Stomach (tissue), 19 donors: ENCODE measurements at places on chromosomes 16 and 17. TPM values are rescaled to one million over a fixed set of nuclear protein-coding genes. Genes with fewer than 3 reads are reported as not detected.

Gene SYNGR3
- total RNA-seq = 1.7 TPM

Gene KCNH6
- 0.45 TPM for total RNA-seq

Gene SEZ6L2
- 8.4 TPM for total RNA-seq

Gene ACSM5
- not detected for total RNA-seq

Gene WSCD1
- total RNA-seq = 32.7 TPM

Gene USH1G
- total RNA-seq = 0.18 TPM

Gene ARL17A
- 4.9 TPM for total RNA-seq

Gene WFIKKN1
- total RNA-seq = 0.14 TPM

Gene SEPTIN12
- not detected for total RNA-seq

Gene METTL9
- 87.4 TPM for total RNA-seq

Gene PITPNM3
- 15.5 TPM for total RNA-seq

Gene SYNGR2
- total RNA-seq = 68.3 TPM

DNA sequence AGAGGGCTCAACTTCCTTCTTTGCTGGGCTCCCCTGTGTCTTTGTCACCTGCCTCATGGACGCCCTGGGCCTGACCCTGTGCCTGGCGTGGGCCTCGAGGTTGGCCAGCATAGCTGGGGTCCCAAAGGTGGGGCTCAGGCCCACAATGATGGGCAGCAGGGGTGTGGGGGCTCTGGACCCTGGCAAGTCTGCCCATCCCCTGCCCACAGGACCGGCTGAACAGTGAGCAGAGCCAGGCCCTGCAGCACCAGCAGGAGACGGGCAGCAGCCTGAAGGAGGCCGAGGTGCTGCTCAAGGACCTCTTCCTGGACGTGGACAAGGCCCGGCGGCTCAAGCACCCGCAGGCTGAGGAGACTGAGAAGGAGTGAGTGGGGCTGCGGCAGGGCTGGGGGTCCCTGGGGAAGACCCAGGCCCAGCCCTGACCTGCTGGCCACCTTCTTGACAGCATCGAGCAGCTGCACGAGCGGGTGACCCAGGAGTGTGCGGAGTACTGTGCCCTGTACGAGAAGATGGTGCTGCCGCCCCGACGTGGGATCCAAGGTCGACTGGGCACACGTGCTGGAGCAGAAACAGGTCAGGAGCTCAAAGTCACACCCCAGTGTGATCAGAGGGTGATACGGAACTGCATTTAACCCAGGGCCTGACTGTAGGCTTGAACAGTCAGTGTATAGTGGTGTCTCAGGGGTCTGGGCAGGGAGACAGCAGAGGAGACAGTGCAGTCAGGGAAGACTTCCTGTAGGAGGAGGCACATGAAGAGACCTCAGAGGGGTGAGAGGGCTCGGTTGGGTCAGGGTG, 3.8 kb downstream of the EVPLL start:
- DNase-seq = no peak
- H3K4me3 ChIP-seq = no peak overlapping the region
- H3K27me3 ChIP-seq = peaks cover 13% of the 10 kb centered on the region
- no peak overlapping the region for H3K27ac ChIP-seq
- H3K36me3 ChIP-seq = no peaks in the 10 kb centered on the region

GRCh38 chr16:4850211-4850610, 2.9 kb downstream of the UBN1 start:
- peaks cover 17% of the 10 kb centered on the region for H3K36me3 ChIP-seq
- peaks cover 65% of the 10 kb centered on the region for H3K4me1 ChIP-seq
- H3K4me3 ChIP-seq = no peak overlapping the region
- no peaks in the 10 kb centered on the region for H3K27me3 ChIP-seq
- no peak overlapping the region for H3K27ac ChIP-seq

DNA sequence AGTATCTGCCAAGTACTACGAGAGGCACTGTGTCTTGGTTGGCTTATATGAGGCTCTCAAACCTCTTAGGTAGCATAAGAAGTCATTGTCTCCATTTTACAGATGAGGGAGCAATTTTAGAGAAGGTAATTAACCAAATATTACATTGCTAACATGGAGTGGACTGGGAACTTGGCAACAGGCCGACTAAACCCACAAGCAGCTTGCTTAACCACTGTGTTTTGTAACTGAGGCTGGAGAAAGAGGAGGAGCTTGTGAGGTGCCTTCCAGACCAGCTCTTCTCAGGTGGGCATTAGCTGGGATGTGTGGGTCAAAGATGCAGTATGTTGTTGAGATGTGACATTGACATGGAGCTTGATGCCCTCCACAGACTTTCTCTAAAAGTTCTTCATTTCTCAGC, 835.6 kb upstream of the RBFOX1 start:
- H3K27ac ChIP-seq = no peak overlapping the region
- no peaks in the 10 kb centered on the region for H3K4me1 ChIP-seq
- H3K27me3 ChIP-seq = no peaks in the 10 kb centered on the region
- H3K4me3 ChIP-seq = no peak overlapping the region
- no peak for DNase-seq

- DNase-seq = peak; percentile 14
- H3K4me1 ChIP-seq = peaks cover 36% of the 10 kb centered on the region
- no peak overlapping the region for H3K4me3 ChIP-seq
- no peaks in the 10 kb centered on the region for H3K36me3 ChIP-seq
- no peaks in the 10 kb centered on the region for H3K27me3 ChIP-seq
Measured at GRCh38 chr16:67781565-67781921, 24.8 kb downstream of the RANBP10 start.

DNA sequence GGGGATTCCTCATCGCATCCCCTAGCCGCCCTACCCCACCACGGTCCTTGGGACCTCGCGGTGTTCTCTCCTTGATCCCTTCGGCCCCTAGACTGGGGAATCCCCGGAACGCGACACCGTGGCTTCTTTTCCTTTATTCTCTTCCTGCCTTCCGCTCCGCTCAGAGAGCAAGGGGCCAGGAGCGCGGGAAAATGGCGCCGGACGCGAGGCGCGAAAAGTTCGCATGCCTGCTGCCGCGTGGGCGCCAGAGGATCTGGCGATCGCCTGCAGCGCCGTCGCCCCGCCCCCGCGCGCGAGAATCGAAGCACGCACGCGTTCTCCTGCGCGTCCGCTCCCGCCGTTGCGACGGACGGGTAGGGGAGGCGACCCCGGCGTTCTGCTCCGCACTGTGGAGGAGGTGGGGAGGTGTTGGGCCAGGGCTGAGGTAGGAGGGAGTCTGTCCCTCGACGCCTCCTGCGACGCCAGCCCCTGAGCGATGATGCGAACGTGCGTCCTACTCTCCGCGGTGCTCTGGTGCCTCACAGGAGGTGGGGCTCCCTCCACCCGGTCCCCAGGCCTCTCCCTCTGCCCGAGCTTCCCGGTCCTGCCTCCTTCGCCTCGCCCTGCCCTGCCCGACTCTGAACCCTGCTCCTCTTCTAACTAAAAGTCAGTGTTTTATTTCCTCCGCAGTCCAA, at the start of gene ZPBP2:
TSS of gene ZPBP2 (plus strand) at position 323 of the 674 bp plus-strand sequence. CDS start at position 476, 153 bp downstream.
- H3K27me3 ChIP-seq = peaks cover 3% of the 10 kb centered on the region
- H3K4me3 ChIP-seq = peak within 1 kb of the TSS; percentile 7
- H3K4me1 ChIP-seq = peaks cover 23% of the 10 kb centered on the region
- DNase-seq = peak; percentile 46
- peak within 1 kb of the TSS; percentile 19 for H3K27ac ChIP-seq

DNA sequence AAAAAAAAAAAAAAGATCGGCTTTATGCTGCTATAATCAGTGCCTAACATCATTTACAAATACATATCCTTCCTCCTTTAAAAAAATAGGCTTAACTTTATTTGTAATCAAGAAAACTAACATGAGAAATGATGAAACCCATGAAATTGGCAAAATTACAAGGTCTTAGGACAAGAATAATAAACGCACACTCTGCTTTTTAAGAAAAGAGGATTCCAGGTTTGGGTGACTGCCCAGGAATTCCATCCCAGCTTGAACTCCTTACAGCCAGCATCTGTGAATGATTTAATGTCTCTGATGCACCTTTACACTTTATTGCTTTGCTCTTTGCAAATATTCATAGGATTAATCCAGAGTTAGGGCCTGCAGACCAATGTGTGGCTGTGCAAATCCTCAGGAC, 196.0 kb downstream of the CBLN1 start:
- no peak for DNase-seq
- H3K27ac ChIP-seq = no peak overlapping the region
- no peaks in the 10 kb centered on the region for H3K4me1 ChIP-seq
- H3K36me3 ChIP-seq = no peaks in the 10 kb centered on the region

GRCh38 chr16:369866-370436, 387 bp downstream of the MRPL28 start:
- H3K4me3 ChIP-seq = peak overlapping the region; percentile 59
- peaks cover 24% of the 10 kb centered on the region for H3K4me1 ChIP-seq
- peak overlapping the region; percentile 75 for H3K27ac ChIP-seq
- peaks cover 70% of the 10 kb centered on the region for H3K36me3 ChIP-seq
- no peaks in the 10 kb centered on the region for H3K27me3 ChIP-seq
- DNase-seq = peak; percentile 61

- no peak for DNase-seq
- H3K27ac ChIP-seq = no peak overlapping the region
- H3K27me3 ChIP-seq = no peaks in the 10 kb centered on the region
- H3K4me1 ChIP-seq = peaks cover 59% of the 10 kb centered on the region
- H3K36me3 ChIP-seq = no peaks in the 10 kb centered on the region
Measured at GRCh38 chr17:50035421-50035879, 20.5 kb upstream of the ITGA3 start.

GRCh38 chr16:85601730-85602401, 11.3 kb upstream of the GSE1 start:
- peak overlapping the region; percentile 52 for H3K27ac ChIP-seq
- H3K27me3 ChIP-seq = no peaks in the 10 kb centered on the region
- H3K36me3 ChIP-seq = no peaks in the 10 kb centered on the region
- peaks cover 60% of the 10 kb centered on the region for H3K4me1 ChIP-seq

DNA sequence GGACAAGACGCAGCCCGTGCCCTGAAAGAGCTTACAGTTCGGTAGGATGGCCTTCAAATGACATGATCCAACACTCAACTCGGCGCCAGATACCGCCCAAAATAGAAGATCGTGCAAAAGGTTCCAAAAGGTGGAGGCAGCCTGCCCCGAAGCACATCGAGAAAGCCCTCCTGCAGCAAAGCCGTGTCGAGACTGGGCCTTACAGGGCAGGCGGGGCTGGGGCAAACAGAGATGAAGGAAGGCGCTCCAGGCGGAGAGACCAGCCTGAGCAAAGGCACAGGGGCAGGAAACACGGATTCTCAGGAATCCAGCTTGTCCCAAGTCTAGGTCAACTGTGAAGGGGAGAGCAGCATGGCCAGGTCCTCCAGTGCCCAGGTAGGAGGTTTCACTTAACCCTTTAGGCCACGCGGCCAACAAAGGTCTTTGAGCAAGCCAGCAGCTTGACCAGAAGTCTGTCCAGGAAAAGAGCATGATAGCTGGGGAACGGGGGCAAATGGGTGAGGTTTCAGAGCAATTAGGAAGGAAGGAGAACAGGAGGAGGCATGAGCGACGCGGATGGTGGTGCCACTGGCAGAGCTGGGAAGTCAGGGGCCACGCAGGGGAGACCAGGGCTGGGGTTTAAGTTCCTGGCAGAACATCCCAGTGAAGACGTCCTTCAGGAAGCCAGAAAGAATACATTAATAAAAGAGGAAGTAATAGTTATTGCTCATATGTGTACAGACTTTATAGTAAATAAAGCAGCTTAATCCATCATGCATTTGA, 21.2 kb upstream of the EIF1 start:
- peak overlapping the region; percentile 78 for H3K27ac ChIP-seq
- no peaks in the 10 kb centered on the region for H3K27me3 ChIP-seq
- no peak for DNase-seq
- peak overlapping the region; percentile 52 for H3K4me3 ChIP-seq
- H3K4me1 ChIP-seq = peaks cover 22% of the 10 kb centered on the region

- no peaks in the 10 kb centered on the region for H3K36me3 ChIP-seq
- peak; percentile 34 for DNase-seq
- no peaks in the 10 kb centered on the region for H3K27me3 ChIP-seq
- H3K4me3 ChIP-seq = no peak overlapping the region
- H3K27ac ChIP-seq = no peak overlapping the region
Measured at GRCh38 chr17:66580956-66581391, 253.9 kb upstream of the CACNG5 start.

GRCh38 chr17:44348234-44348987, 3.3 kb downstream of the GRN start:
- H3K4me1 ChIP-seq = peaks cover 13% of the 10 kb centered on the region
- H3K27ac ChIP-seq = no peak overlapping the region
- peaks cover 50% of the 10 kb centered on the region for H3K36me3 ChIP-seq
- no peak for DNase-seq
- H3K27me3 ChIP-seq = no peaks in the 10 kb centered on the region

GRCh38 chr16:82892324-82892723, 265.6 kb downstream of the CDH13 start:
- H3K27me3 ChIP-seq = no peaks in the 10 kb centered on the region
- no peak overlapping the region for H3K27ac ChIP-seq
- no peak overlapping the region for H3K4me3 ChIP-seq

- no peaks in the 10 kb centered on the region for H3K27me3 ChIP-seq
- H3K27ac ChIP-seq = peak overlapping the region; percentile 94
- no peaks in the 10 kb centered on the region for H3K36me3 ChIP-seq
- no peak overlapping the region for H3K4me3 ChIP-seq
- peak; percentile 80 for DNase-seq
- peaks cover 57% of the 10 kb centered on the region for H3K4me1 ChIP-seq
Measured at GRCh38 chr17:77287432-77288068, 146.8 kb downstream of the SEC14L1 start.

DNA sequence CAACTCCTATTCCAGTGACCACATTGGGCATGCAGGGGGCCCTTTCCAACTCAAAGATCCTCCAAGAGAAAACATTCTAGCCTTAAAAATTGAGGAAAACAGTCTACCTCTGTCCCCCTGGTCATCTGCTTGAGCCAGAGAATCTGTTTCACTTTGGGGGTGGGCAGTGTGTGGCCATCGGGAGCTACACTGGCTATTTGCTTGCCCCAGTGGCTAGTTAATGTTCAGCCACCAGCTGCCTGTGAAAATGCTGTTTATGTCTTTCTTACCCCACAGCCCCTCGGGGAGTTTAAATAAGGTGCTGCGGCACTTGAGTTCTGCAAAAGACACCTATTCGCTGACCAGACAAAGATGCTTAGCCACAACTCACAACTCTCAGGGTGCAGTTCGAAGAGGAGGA, 43.4 kb downstream of the GNAO1 start:
- H3K27ac ChIP-seq = no peak overlapping the region
- H3K27me3 ChIP-seq = no peaks in the 10 kb centered on the region
- DNase-seq = no peak

GRCh38 chr17:41896726-41897125, 22.0 kb downstream of the ACLY start:
- no peak for DNase-seq
- H3K27ac ChIP-seq = peak overlapping the region; percentile 74
- H3K4me3 ChIP-seq = no peak overlapping the region
- H3K4me1 ChIP-seq = peaks cover 18% of the 10 kb centered on the region

GRCh38 chr16:17138801-17139200, 332.0 kb downstream of the XYLT1 start:
- no peaks in the 10 kb centered on the region for H3K27me3 ChIP-seq
- H3K4me1 ChIP-seq = no peaks in the 10 kb centered on the region
- H3K27ac ChIP-seq = no peak overlapping the region
- peaks cover 73% of the 10 kb centered on the region for H3K36me3 ChIP-seq

GRCh38 chr17:80045703-80046102, 9.3 kb downstream of the CCDC40 start:
- H3K4me1 ChIP-seq = no peaks in the 10 kb centered on the region
- no peak for DNase-seq
- peaks cover 26% of the 10 kb centered on the region for H3K36me3 ChIP-seq

DNA sequence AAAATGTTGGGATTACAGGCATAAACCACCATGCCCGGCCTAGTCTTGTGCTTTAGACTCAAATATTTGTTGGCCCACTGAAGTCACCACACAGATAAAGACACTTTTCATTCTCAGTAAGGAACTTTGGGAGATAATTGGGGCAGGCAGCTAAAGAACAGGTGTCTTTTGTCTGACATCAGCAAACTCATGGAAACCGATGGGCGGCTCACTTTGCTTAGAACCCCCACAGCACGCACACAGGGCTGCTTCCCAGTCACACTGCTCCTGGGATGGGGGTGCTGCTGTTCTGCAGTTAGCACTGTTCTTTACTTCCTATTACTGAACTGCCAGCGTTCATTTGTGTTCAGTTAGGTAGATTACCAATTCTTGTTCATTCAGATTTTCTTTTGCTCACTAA, 18.0 kb upstream of the BRCA1 start:
- H3K27me3 ChIP-seq = no peaks in the 10 kb centered on the region
- no peak overlapping the region for H3K27ac ChIP-seq
- H3K36me3 ChIP-seq = peaks cover 21% of the 10 kb centered on the region
- no peak for DNase-seq
- no peaks in the 10 kb centered on the region for H3K4me1 ChIP-seq
